ENCODE measurements at places on chromosomes 5 and 9.
A peak's percentile ranks its signal among the peaks of the same experiment; 100 is the strongest.

DNA sequence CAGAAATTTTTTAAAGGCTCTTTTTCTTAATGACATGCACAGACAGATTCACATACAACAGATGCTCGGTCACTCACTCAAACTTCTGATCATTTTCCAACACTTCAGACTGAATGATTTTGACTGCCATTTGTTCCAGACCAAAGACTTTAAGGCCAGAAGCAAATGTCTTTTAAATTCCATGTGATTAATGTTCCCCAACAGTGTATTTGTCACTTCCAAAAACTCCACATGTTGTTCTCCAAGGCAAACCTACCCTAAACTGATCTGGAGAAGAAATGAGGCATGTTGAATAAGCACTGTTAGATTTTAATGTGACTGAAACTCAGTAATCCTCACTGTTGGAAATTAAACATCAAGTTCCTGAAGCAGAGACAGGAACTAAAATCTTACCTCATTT, 366.7 kb downstream of the GABRG2 start:
- no peak for DNase-seq

DNA sequence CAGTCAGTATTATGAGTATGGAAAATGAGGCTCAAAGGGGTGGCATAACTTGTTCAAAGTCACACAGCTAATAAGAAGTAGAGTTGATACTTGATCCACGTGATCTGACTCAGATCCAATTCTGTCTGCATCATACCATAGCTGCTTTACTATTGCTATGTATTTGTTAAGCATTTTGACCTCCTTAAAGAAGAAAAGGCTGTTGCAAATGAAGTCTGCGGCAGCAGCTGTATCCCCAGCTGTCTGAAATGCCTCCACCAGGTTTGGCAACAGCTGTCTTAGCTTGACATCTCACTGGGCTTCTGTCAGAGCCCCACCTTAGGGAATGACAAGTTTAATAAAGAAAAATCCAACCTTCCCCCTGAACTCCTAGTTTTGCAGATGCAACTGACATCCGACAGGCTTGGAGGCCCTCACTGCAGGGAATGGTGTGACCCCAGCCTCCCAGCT, 75.6 kb upstream of the SLC44A1 start:
- DNase-seq, result no peak

- DNase-seq, result no peak
These were observed 99.8 kb downstream of the ACTL7B start for GRCh38 chr9:108755979-108756378.

DNA sequence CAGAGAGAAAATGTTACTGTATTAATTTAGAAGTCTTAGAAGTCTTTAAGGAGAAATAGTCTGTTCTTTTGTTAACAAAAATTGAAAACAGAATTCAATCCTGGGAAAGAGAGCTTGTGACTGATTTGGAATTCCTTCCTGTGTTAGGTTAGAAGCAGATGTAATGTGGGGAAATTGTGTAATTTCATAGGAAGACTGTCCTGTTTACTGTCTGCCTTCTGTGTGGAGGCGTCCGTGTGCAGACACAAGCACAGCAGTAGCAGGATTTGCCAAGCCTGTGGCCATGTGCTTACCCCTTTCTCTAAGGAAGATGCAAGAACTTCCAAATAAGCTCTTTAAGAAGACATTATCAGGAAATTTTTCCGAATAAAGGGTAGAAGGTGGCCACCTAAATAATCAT, 36.7 kb upstream of the F2R start:
- no peak for DNase-seq

DNA sequence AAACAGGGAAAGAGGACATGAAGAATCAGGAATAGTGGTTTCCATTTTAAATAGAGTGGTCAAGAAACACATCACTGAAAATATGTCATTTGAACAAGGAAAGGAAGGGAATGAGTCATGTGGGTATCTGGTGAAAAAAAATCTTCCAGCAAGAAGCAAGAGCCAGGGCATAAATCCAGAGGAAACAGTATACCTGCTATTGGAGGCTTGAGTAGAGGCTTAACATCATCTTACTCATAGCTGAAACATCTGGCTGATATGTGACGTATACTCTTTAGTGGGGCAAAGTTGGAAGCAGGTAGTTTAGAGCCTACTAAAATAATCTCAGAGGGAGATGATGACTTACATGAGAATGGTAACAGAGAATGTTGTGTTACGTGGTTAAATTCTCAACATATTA, 517.2 kb downstream of the CAAP1 start:
- DNase-seq, result peak; percentile 32

DNA sequence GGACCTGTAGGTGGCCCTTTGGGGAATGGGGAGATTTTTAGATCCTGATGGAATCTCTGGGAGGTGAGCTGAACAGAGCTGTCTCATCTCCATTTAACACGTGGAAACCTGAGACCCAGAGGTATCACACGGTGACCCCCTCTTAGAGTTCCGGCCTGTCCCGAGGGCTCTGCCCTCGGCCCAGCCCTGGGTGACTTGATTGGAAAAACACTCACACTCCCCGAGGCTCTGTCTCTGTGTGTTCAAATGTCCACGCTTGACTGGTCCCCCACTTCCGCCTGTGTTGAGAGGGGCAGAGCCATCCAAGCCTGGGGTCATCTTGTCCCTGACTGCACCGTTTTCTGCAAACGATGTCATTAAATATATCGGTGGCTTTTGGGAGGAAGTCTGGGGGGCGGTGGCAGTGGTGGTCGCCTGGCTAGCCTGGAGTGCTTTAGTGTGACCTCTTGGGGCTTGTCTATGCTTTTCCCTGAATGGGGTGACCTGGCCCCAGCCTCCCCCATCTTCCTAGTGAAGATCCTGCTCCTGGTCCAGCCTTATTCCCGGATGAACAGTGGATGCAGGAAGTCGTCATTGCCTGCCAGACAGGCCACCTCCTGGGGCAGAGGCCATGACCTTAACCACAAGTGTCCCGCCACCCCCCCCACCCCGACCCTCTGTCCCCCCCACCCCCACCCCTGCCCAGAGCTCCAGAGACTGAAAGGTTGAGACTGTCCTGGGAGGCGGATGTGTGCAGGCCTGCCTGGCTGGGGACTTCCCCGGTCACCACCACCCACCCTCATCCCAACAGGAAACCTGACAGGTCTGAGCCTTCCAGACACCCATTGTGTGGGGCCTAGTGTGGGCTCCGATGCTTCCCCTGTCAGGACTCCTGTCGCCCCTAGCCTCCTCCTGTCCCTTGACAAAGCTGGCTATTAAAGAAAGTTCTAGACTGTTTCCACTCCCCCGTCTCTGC, 5.3 kb upstream of the DAB2IP start:
- no peak for DNase-seq

- DNase-seq, result no peak
These were observed 127.3 kb upstream of the BOD1 start for GRCh38 chr5:173743641-173744343.

DNA sequence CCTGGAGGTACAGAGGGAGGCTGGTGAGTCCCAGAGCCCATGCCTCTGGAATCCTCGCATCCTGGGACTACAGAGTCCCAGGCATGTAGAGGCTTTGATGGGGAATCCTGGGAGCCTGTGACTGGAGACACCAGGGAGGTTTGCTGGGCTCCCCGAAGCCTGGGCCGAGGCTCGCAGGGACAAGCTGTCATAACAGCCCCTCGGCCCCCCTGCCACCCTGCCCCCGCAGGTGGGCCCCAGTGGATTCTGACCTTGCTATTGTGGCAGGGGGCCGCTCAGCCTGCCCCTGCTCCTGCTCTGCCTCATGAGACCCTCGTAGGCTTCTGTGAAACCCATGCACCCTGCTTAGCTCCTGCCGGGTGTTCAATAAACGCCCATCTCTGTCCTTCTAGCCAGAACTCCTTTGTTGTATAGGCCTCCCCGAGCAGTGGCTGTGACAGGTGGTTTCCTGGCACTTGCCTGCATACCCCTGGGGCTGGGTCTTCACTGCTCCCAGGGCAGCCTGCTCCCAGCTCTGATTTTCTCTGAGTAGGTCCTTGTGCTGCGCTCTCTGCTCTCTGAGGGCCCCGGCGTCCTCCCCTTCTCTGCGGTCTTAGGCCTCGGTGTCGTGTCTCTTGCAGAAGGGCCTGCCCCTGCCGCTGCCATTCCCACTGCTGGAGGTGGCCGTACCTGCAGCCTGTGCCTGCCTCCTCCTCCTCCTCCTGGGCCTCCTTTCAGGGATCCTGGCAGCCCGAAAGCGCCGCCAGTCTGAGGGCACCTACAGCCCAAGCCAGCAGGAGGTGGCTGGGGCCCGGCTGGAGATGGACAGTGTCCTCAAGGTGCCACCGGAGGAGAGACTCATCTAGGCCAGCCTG, 20.4 kb downstream of the CRB2 start:
- no peak for DNase-seq

GRCh38 chr9:113152699-113153098, 1.9 kb downstream of the SLC31A2 start:
- no peak for DNase-seq

DNA sequence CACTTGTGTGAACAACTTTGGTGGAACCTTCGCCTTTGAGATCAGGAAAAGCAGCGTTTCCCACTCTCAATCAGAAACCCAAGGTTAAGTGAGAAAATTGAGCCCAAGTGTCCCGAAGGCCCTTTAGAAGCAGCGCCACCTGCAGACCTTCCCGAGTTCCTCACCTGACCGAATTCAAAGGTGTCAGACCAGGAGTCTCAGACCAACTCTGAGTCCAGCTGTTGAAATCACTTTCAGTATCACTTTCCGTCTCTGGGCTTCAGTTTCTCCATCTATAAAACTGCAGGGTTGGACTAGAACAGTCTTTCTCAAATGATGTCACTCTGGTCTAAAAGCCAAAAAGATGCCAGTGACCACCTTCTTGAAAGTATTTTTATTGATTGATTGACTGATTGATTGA, 31.7 kb upstream of the GRHPR start:
- no peak for DNase-seq

DNA sequence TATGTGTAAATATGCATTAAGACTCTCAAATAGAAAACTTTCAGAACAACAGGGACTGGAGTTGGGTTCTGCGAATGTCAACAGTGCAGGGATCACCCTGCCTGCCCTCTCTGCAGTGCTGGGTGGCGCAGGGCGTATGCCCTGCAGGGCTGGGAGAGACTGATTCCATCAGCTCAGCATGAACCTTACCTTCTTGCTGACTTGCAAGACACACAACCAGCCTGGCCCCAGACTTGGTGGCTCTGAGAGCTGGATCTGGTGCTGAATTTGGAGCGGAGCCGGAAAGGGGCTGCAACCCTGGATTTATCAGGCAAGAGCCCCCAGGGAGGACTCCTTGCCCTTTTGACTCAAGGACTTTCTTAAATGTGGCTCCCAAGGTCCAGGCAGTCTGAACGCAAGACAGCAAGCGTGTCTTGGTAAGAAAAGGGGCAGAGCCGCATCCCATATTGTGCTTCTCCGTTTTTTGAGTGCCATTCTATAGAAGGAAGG, 376.0 kb upstream of the IRX2 start:
- DNase-seq, result no peak

GRCh38 chr9:112115970-112116753, 58.9 kb downstream of the SUSD1 start:
- DNase-seq, result no peak

DNA sequence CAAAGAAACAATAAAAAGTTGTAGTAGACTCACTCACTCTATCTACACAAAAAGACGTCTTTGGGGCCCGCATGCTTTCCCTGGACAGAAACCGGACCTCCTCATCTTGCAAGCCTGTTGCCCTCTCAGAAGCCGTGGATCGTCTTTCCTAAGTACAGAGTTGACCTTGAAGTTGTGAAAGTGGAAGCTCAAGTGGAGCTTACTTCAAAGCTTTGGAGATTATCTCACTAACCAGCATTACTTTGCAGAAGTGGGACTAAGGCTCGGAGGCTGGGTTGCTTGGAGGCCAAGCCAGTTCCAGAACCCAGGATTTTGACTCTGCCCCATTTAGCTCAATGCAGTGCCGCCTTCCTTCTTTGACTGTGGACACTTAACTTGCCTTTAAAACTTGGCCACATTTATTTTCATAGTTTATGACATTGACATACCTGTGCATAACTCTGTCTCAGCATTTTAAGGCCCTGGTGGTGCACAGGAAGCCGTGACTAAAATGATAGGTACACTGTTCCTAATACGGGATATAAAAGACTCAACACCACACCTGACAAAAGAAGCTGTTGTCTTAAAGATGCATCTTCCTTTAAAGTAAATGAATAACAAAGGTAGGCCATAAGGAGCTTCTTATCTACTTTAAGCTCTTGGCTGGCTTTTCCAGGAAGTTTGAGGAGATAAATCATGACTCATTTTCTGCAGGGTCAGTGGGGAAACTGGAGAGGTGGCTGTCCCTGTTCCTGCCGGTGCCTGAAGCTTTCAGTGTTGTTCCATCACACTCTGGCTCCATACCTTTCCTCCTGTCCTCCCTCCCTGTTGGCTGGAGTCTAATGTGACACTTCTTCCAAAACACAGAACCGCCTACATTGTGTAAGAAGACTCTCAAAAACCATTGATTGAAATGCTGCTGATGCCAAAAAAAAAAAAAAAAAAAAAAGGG, 10.7 kb downstream of the SLC25A25 start:
- peak; percentile 66 for DNase-seq

DNA sequence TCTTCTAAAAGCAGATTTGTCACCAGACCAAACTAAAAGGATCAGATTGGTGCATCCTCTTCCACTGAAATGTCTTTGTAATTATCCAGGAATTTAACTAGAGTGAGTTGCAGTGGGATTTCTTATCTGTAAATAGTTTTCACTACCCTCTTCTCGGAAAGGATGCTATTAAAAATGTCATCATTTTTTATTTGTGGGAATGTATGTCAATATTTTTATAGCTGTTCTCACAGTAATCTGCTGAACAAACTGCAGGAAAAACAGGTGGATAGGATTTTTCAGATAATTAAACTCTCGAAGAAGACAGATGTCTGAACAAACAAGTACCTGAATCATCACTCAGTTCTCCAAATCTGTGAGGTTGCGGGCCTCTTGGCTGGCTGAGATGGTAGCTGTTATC, 62.7 kb downstream of the RAB14 start:
- no peak for DNase-seq

All from H54 (cell line).